ENCODE measurements at places on chromosomes 16 and 17. TPM values are rescaled to one million over a fixed set of nuclear protein-coding genes. Genes with fewer than 3 reads are reported as not detected.

DNA sequence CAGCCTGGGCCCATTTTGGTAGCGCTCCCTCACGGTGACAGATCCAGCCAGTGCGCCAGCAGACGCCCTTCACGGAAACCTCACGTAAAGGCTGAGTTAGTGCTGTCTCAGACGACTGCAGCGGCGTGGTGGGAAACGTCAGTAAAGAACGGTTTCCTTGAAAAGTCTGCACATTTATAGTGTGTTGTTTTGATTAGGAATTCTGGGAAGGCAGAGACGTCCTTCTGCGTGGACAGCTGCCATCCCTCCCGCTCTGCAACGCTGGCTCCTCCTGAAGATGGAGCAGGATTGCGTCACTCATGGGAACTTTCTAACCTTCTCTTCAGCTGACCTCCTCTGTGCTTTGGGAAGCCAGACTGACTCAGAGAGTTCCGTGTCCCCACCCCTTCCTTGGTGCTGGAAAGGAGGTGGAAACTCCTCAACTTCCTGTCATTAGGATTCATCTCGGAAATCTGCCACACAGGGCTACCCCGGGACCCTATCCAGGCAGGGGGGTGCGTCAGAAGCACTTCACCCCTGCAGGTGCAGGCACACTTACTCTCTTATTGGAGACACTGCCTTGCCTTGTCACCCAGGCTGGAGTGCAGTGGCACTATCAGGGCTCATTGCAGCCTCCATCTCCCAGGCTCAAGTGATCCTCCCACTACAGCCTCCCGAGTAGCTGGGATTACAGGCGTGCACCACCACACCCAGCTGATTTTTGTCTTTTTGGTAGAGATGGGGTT, 24.3 kb upstream of the CRISPLD2 start:
- no peak overlapping the region for H3K4me3 ChIP-seq
- no peaks in the 10 kb centered on the region for H3K27me3 ChIP-seq
- H3K27ac ChIP-seq = peak overlapping the region; percentile 34
- H3K36me3 ChIP-seq = no peaks in the 10 kb centered on the region
- DNase-seq = no peak

- H3K27me3 ChIP-seq = no peaks in the 10 kb centered on the region
- H3K36me3 ChIP-seq = no peaks in the 10 kb centered on the region
- peaks cover 4% of the 10 kb centered on the region for H3K4me1 ChIP-seq
- no peak for DNase-seq
- H3K27ac ChIP-seq = no peak overlapping the region
Measured at GRCh38 chr17:48441231-48441711, 11.3 kb upstream of the SKAP1 start.

DNA sequence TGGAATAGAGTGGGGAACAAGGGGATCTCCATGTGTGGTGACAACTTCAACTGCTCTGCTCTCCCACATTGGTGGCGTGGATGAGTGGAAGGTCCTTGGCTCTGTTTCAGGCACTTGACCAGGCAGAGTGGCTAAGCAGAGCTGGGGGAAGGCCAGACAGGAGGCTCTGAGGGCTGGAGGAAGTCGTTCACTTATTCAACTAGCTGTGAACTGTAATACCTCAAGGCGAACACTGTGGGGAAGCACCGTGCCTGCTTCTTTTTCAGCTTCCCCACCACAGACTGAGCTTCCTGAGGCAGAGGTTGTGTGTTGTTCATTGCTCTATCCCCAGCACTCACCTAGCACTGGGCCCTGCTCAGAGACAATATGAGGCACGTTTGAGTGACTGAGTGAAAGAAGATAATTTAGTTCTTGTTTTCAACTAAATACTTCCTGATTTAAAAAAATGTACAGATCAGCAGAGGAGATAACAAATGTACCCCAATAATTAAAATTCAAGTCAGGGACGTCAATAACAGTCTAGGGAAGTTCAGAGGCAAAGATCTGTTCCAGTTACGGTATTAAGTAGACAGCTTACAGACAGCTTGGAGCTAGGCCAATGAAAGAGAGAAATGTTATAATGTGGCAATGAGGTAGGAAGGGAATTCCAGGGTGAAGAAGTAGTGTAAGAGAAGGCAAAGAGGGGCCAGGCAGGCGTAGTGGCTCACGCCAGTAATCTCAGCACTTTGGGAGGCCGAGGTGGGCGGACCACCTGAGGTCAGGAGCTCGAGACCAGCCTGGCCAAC, 34.7 kb downstream of the MYO18A start:
- DNase-seq = peak; percentile 85
- no peaks in the 10 kb centered on the region for H3K36me3 ChIP-seq
- peaks cover 54% of the 10 kb centered on the region for H3K4me1 ChIP-seq
- peak overlapping the region; percentile 65 for H3K27ac ChIP-seq

- peaks cover 47% of the 10 kb centered on the region for H3K36me3 ChIP-seq
- DNase-seq = peak; percentile 81
- no peak overlapping the region for H3K27ac ChIP-seq
- H3K4me1 ChIP-seq = peaks cover 22% of the 10 kb centered on the region
- H3K27me3 ChIP-seq = no peaks in the 10 kb centered on the region
- no peak overlapping the region for H3K4me3 ChIP-seq
Measured at GRCh38 chr17:38735161-38735997, 5.2 kb downstream of the CISD3 start.

Gene ITGAX
- 184 TPM for total RNA-seq

DNA sequence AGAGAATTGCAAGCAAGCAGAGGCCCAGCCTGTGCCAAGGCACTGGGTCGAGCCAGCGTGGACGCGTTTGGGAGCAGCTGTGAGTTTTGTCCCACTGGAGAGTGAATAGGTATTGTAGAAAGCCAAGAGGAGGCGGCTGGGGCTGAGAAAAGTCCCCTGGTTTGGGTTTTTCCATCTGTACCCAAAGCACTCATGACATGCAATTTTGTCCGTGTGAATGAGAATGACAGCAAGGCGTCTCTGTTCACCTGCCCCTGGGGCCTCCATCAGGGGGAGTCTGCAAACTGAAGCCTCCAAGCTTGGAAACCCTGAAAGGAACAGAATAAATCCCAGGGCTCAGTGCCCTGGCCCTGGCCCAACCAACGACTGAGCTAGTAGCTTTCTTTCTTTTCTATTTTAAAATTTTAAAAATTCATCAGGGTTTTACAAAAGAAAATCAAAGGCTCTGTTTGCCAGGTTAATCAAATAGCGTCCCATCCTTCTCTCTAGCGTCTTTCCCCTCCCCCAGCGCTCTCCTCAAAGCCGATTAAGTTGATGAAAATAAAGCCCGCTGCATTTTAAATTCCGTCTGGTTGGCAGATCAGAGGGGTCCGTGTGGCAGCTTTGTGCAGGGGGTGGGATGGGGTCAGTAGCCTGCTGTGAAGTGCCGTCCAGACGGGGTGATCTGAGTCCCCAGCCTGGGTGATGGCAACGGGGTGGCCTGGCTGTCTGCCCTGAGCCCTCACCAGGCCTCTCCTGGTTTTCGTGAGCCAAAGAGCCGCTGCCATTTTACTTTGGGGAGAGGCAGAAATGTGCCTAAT, 171.0 kb downstream of the KATNIP start:
- H3K27ac ChIP-seq = peak overlapping the region; percentile 70
- H3K4me3 ChIP-seq = no peak overlapping the region
- no peaks in the 10 kb centered on the region for H3K27me3 ChIP-seq

Gene ACSM5
- 4.5 TPM for total RNA-seq

- DNase-seq = no peak
- H3K36me3 ChIP-seq = no peaks in the 10 kb centered on the region
- peaks cover 3% of the 10 kb centered on the region for H3K4me1 ChIP-seq
- no peak overlapping the region for H3K4me3 ChIP-seq
- no peaks in the 10 kb centered on the region for H3K27me3 ChIP-seq
Measured at GRCh38 chr16:86209202-86209601, 301.1 kb upstream of the FOXF1 start.

Measured in upper lobe of right lung (tissue), 1 donor.